ENCODE measurements at places on chromosomes 13 and 19. TPM values are rescaled to one million over a fixed set of nuclear protein-coding genes. Genes with fewer than 3 reads are reported as not detected.

Gene CD79A
- total RNA-seq: 3.9 TPM

Gene NLRP9
- total RNA-seq: not detected

Gene CBLC
- total RNA-seq: 59.1 TPM

Gene GDF15
- total RNA-seq: 20.4 TPM

Gene PLVAP
- 42.2 TPM for total RNA-seq

Gene HIPK4
- total RNA-seq: not detected

Gene ZNF8
- total RNA-seq: 3.6 TPM

Gene SCGB2B2
- total RNA-seq: 1.3 TPM

Gene FFAR1
- total RNA-seq: not detected

Gene IGFL3
- total RNA-seq: not detected

Gene ZNF625
- total RNA-seq: 3.9 TPM

GRCh38 chr13:74978591-74978990 lies 503.4 kb downstream of the TBC1D4 start:
- no peak for DNase-seq

DNA sequence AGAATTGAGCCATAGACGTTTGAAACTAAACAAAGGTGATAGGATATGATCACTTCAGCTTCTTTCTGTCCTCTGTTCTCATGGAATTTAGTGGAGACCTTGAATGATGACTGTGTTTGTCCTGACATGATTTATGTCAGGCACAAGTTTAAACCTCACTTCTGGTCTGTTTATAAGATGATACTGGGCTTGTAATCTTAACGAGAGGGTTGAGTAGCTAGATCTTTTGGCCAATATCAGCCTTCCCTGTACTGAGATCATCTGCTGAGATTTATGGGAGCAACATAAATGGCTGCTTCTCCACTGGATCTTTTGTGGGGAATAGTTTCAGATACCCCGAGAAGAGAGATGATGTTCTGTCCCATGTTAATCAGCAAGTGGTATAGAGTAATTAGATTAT lies 121.8 kb upstream of the OBI1 start:
- DNase-seq: no peak

DNA sequence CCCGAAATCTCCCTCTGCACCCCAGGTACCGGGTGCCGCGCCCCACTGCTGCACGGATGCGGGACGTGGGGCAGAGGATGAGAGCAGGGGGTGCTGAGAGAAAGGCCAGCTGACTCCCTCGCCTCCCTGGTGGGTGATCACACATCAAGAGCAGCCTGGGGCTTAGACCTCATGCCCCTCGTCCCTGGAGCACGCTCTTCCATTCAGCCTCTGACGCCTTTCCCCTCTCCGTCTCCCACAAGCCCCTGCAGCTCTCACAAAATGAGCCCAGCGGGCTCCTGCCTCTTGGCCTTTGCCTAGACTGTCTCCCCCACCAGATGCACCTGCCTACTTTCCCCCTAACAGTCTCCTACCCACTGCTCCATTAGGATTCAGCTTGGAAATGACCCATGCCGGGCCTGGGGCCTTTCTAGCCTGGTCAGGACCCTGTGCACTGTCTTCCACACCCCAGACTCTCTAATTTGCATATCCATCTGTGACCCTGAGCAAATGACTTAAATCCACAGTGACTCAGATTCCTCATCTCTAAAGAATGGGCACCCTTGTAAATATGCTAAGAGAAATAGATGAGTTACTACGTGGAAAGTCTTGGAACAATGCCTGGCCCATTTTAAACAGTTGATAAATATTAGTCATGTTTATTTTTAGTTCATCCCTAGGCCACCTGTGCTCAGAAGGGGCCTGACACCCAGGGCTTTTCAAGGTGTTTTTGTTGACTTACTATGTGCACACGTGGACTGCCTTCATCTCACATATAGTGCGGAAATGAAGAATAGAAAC lies 582 bp upstream of the PTPRH start:
- DNase-seq: no peak

DNA sequence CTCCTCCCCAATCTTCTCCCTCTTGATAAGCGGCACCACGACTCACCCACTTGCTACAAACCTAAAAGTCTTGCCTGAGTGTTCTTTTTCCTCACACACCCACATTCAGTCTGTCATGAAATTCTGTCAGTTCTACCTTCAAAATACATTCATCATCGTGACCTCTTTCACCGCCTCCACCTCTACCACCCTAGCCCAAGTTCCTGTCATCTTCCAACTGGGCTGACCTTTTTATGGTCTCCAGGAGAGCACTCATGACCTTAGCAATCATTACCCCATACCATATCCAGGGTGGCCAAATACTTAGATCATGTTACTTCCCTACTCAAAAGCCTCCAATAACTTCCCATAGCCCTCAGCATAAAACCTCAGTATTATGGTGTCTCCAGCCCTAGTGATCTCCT lies 110.4 kb upstream of the TSC22D1 start:
- DNase-seq: no peak

DNA sequence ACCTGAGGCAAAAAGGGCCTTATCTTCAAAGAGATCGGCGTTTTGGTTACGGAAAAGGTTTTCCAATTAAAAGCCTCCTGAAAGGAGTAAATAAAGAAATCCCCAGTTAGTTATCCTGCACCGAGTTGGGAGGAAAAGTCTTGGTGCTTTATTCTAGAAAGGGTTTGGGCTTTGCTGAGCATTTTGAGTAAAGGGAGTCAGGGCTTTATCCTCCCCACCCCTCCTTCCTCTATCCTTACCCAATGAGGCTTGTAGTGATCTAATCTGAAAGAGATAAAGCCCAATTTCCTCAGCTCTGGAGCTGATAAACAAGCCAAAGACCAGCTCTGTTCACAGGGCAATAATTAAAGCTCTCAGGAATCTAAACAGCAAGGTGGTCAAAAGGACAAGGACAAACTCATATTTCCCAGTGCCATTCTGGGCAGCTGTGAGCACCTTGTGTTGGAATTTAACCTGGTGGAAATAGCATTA lies 188.9 kb upstream of the TSC22D1 start:
- DNase-seq: peak; percentile 55

GRCh38 chr13:109036078-109036780 lies 406.8 kb downstream of the MYO16 start:
- DNase-seq: no peak

DNA sequence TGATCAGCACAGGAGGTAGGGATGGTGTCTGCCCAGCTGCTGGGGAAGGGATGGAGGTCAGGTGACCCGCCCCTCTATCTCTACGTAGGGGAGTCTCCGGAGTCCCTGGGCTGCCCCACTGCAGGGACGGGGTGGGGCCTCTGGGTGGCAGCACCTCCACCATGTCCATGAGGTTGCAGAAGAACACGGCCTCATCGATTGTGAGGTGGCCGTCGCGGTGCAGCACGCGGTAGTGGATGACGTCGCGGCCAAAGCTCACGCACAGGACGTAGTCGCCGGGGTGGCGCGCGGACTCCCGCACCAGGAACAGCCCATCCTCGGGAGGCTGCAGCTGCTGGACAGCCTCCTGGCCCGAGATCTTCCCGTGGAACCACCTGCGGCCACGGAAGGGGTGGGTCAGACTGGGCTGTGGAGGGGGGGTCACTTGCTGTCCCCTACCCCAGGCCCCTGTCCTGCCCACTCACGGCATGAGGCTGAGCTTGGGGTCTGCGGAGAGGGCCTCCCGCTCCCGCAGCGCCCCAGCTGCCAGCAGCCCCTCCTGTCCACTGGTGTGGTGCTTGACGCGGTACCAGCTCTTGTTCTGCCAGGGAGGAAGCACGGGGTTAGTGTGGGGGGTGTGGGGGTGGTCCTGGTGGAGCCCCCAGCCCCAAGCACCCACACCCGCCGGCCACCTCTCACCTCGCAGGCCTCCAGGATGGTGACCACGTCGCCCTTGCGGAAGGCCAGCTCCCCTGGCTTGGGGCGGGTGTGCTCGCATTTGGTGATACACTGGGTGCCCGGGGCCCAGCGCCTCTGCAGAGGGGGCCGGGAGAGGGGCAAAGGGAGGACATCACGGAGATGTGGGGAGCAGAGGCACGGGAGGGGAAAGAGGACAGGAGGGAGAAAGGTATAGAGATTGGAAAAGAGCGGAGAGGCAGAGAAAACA lies 2.3 kb downstream of the MATK start:
- no peak for DNase-seq

DNA sequence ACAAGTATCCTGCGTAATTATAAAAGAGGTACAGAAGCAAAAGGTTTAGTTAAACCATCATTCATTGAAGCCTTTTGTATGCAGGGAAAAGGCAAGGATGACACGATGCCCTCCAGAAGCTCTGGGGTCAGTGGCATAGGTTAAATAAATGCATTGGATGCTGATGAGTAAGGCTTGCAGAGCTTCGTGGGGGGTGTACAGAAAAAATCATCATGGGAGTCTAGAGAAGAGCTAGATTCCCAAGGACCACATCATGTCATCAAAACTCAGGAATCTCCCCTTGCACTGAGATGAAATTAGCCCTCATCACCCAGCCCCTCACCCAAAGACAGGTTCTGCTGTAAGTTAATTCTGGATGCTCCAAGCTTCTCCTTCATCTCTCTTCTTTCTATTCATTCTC lies 8.3 kb downstream of the FPR1 start:
- DNase-seq: no peak

GRCh38 chr19:39555883-39556282 lies 15.9 kb upstream of the EID2 start:
- no peak for DNase-seq

GRCh38 chr19:21566073-21566472 lies 60.7 kb downstream of the ZNF429 start:
- no peak for DNase-seq

DNA sequence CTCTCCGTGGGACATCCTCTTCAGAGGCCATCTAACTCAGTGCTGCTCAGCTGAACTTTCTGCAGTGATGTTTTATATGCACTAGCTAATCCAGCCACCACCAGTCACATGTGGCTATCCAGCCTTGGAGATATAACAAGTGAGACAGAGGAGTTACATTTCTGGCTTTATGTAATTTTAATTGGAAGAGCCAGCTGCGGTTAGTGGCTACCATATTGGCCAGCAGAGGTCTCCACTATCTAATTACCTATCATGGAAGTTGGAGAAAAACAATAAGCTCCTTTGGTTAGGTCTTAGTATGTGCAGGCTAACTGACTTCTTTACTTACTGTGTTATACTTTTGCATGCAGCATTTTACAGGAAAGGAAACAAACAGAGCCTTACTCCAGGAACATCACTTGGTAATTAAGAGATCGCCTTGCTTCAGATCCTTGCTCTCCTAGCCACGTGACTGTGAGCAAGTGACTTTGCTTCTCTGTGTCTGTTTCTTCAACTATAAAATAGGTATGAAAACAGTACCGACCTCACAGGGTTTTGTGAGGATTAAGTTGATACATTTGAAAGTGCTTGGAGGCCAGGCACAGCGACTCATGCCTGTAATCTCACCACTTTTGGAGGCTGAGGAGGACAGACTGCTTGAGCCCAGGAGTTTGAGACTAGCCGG lies 1.6 kb upstream of the KLK10 start:
- no peak for DNase-seq

DNA sequence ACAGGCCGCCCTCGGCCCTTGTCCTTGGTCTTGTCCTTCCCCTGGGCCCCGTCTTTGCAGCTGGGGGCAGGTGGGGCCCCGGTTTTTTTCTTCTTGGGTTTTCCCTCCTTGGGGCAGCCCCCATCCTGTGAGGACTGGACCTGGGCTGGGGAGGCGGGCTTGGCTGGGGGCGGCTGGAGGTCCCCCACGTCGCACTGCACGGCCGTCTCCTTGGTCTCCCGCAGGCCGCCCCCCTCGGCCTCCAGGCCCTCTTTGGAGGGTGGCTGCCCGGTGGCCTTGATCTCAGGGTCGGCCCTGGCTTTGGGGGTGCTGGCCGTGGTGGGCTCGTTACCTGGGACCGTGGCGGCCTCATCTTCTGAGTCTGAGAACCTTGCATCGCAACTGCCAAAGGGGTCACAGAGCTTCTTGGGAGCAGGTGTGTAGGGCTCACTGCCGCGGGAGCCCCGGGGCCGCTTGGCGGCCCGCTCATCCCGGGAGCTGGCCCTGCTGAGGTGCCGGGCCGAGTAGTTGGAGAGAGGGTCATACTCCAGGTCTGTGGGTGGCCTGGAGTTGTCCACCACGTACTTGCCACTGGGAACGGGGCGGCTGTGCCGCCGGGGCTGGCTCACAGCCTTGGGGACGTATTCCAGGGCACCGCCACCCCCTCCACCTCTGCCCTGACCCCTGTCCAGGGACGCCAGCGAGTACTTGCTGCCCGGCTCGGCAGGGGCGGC lies 15.6 kb upstream of the ATP8B3 start:
- DNase-seq: no peak

DNA sequence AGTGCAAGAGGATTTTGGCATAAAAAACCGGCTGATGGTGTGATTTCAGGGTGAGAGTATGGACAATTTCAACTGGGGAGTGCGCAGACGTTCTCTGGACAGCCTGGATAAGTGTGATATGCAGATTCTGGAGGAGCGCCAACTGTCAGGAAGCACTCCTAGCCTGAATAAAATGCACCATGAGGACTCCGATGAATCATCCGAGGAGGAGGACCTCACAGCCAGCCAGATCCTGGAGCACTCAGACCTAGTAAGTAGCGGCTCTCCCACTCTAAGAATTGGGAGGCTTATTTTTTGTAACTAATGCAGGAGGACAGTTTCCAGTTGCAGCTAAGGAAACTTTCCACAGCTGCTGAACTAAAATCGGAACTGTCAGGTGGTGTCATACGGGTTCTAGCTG lies 53.6 kb downstream of the ZAR1L start:
- DNase-seq: no peak

GRCh38 chr13:60433505-60433904 lies 36.5 kb downstream of the TDRD3 start:
- DNase-seq: no peak

GRCh38 chr13:108326309-108326708 lies 56.8 kb downstream of the TNFSF13B start:
- peak; percentile 53 for DNase-seq

GRCh38 chr19:30358319-30358718 lies 13.9 kb upstream of the ZNF536 start:
- DNase-seq: no peak

DNA sequence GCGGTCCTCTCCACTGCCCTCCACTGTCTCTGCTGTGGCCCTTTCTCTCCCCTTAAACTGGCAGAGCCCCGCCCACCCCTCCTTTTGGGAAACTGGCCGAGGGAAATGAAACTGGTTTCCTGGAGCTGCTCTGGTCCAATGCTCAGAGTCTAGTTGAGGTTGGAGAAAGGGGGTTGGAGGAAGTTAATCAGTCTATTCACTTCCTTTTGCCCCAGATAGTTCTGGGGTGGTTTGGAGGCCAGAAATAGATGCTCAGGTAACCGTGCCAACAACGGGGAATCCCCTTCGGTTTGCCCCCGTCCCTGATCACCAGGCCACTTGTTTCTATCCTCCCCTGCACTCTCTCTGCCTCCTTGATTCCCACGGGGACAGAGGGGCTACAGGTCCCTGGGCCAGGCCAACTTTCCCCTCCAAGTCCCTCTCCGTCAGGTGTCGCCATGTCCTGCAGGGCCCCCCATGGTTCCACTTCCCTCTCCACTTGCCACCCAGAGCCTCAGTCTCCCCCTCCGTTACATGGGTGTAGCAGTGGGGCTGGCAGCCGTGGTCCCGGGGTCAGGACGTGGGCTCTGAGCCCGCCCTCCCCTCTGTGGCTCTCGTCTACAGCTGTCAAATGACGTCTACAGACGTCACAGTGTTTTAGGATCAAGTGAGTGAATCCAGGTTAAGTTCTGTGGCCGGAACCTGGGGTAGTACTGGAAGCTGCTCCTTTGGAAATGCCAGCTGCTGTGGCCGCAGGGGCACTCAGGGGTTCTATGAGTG lies at the start of gene IL4I1:
IL4I1 (minus strand) TSS at position 25 of the 759 bp plus-strand sequence. CDS start 727 bp downstream, outside the sequence.
- no peak for DNase-seq

GRCh38 chr19:58480831-58481230 lies 4.7 kb downstream of the ZNF446 start:
- DNase-seq: no peak

All from mucosa of descending colon (tissue), 3 donors.